ENCODE measurements at places on chromosomes 3 and 15. TPM values are rescaled to one million over a fixed set of nuclear protein-coding genes. Genes with fewer than 3 reads are reported as not detected.

DNA sequence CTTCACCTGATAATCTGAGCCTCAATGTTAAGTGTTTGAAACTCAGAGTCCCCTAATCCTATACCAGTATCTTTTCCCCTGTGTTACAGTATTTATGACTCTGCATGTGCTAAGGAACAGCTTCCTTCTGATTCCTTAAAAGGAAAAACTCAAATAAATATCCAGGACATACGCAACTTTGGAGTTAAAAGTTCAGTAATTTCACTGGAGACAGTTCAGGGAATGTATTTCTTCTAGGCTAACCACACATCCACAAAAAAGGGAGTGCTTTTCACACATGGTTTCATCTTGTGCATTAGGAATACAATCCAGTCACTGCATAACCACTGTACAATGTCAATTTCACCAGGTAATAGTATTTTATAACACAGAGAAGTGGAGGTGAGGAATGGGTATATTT is 31.0 kb downstream of the PGBD4 start:
- H3K27me3 ChIP-seq: no peaks in the 10 kb centered on the region
- H3K36me3 ChIP-seq: no peaks in the 10 kb centered on the region
- H3K27ac ChIP-seq: no peak overlapping the region
- no peak for DNase-seq
- no peaks in the 10 kb centered on the region for H3K4me1 ChIP-seq

- DNase-seq: no peak
- no peaks in the 10 kb centered on the region for H3K4me1 ChIP-seq
- H3K36me3 ChIP-seq: no peaks in the 10 kb centered on the region
Measured at GRCh38 chr3:112653209-112653871, 12.4 kb upstream of the CCDC80 start.

GRCh38 chr15:31155151-31155550 is 53.6 kb upstream of the TRPM1 start:
- no peaks in the 10 kb centered on the region for H3K36me3 ChIP-seq
- no peaks in the 10 kb centered on the region for H3K27me3 ChIP-seq
- H3K4me1 ChIP-seq: no peaks in the 10 kb centered on the region

DNA sequence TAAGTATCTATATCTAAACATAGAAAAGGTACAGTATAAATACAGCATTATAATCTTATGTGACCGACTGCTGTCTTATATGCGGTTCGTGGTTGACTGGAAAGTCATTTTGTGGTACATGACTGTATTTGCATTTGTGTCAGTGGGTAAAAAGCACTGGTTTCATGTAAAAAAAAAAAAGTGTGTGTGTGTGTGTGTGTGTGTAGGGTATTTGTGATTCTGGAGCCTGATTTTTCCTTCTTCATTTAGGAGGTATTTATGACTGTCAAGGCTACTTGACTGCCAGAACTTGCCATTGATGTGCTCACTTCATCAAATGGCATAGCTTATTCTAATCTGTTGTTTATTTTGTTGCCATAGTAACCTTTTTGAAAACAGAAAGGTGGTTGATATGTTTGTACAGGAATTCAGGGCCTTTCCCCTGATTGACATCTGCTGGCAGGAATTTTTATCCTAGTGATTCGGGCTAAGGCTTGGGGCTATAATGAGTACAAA is 63.2 kb downstream of the AKAP13 start:
- H3K27me3 ChIP-seq: no peaks in the 10 kb centered on the region
- no peak overlapping the region for H3K4me3 ChIP-seq
- no peak overlapping the region for H3K27ac ChIP-seq

- H3K4me1 ChIP-seq: peaks cover 4% of the 10 kb centered on the region
- H3K27me3 ChIP-seq: no peaks in the 10 kb centered on the region
- no peak overlapping the region for H3K4me3 ChIP-seq
- DNase-seq: peak; percentile 78
- H3K27ac ChIP-seq: no peak overlapping the region
- H3K36me3 ChIP-seq: no peaks in the 10 kb centered on the region
Measured at GRCh38 chr3:27467545-27467944, 16.6 kb downstream of the SLC4A7 start.

GRCh38 chr3:48301800-48302166 is 31.7 kb downstream of the SPINK8 start:
- peak; percentile 10 for DNase-seq
- H3K4me3 ChIP-seq: peak overlapping the region; percentile 72
- H3K27ac ChIP-seq: peak overlapping the region; percentile 94
- H3K27me3 ChIP-seq: no peaks in the 10 kb centered on the region
- H3K36me3 ChIP-seq: no peaks in the 10 kb centered on the region

DUOXA1 gene
- 1.1 TPM for total RNA-seq

- H3K27ac ChIP-seq: no peak overlapping the region
- no peaks in the 10 kb centered on the region for H3K36me3 ChIP-seq
- no peaks in the 10 kb centered on the region for H3K27me3 ChIP-seq
- no peak for DNase-seq
Measured at GRCh38 chr15:55360256-55360655, 41.2 kb downstream of the PIGB start.

GRCh38 chr3:85760342-85760741 is 801.6 kb downstream of the CADM2 start:
- H3K27ac ChIP-seq: no peak overlapping the region
- no peak overlapping the region for H3K4me3 ChIP-seq
- no peaks in the 10 kb centered on the region for H3K36me3 ChIP-seq
- H3K27me3 ChIP-seq: no peaks in the 10 kb centered on the region
- DNase-seq: no peak

DNA sequence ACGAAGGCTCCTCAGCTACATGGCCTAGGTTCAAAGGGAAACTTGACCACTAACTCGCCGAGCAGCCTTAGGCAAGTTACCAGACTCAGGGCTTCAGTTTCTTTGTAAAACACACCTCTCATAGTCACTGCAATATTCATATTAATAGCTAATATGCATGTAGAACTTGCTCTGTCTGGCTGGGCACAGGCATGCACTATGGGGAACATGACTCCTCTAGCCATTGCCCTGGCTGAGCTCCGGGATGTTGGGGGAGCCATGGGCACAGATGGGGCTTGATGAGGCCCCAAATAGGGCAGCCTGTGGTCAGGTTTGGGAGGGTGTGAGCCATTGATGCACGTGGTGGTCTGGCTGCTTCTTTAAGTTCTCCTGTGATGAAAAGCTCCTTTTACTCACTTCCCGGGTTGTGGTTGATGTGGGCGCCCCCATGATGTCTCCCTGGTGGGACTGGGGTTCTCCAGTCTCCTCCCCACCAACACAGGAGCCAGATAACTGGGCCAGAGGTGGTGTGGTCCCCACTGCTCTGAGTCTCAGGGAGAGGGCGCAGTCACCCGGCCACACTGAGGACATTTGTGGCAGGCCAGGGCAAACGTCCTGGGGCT is 29.4 kb upstream of the DUSP7 start:
- no peak overlapping the region for H3K27ac ChIP-seq
- H3K36me3 ChIP-seq: no peaks in the 10 kb centered on the region
- DNase-seq: no peak

- no peaks in the 10 kb centered on the region for H3K4me1 ChIP-seq
- no peaks in the 10 kb centered on the region for H3K27me3 ChIP-seq
- DNase-seq: no peak
- H3K4me3 ChIP-seq: no peak overlapping the region
- no peak overlapping the region for H3K27ac ChIP-seq
- peaks cover 72% of the 10 kb centered on the region for H3K36me3 ChIP-seq
Measured at GRCh38 chr15:64687172-64687571, 88.2 kb downstream of the RBPMS2 start.

FAM81A gene
- not detected for total RNA-seq

IL17RE gene
- total RNA-seq: 2.3 TPM

CCR4 gene
- not detected for total RNA-seq

CD96 gene
- total RNA-seq: not detected

- no peak overlapping the region for H3K4me3 ChIP-seq
- no peaks in the 10 kb centered on the region for H3K36me3 ChIP-seq
- H3K4me1 ChIP-seq: no peaks in the 10 kb centered on the region
- DNase-seq: no peak
Measured at GRCh38 chr3:46104706-46105105, 77.4 kb upstream of the XCR1 start.

- H3K27ac ChIP-seq: peak overlapping the region; percentile 87
- no peaks in the 10 kb centered on the region for H3K36me3 ChIP-seq
- DNase-seq: peak; percentile 57
Measured at GRCh38 chr3:136818191-136818768, 646 bp upstream of the SLC35G2 start.

- H3K4me3 ChIP-seq: no peak overlapping the region
- peak overlapping the region; percentile 52 for H3K27ac ChIP-seq
- no peaks in the 10 kb centered on the region for H3K27me3 ChIP-seq
- peak; percentile 73 for DNase-seq
- peaks cover 10% of the 10 kb centered on the region for H3K4me1 ChIP-seq
- H3K36me3 ChIP-seq: no peaks in the 10 kb centered on the region
Measured at GRCh38 chr15:101070502-101071273, 151.5 kb downstream of the LRRK1 start.

DNA sequence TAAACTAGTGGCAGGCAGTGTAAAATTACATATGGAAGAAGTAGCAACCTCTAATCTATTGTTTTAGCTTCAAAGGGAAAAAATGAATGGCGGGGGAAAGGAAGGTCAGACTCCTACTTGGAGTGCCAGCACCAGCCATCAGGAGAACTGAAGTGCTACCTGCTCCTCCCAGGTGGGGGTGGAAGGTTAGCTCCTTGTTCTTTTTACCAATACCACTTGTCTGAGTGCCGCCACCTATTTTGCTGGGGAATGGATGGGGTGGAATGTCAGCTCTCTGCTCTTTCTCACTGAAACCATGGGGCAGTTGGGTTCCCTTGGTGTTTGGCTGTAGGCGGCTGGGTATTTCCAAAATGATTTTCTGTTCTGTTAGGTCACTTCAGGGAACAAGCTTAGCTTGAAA is 428.7 kb upstream of the EPHA3 start:
- DNase-seq: no peak
- H3K36me3 ChIP-seq: no peaks in the 10 kb centered on the region
- no peak overlapping the region for H3K27ac ChIP-seq
- H3K4me1 ChIP-seq: no peaks in the 10 kb centered on the region
- no peaks in the 10 kb centered on the region for H3K27me3 ChIP-seq
- no peak overlapping the region for H3K4me3 ChIP-seq
